Stimulated activated CD4-positive, alpha-beta T cell treated with anti-CD3 and anti-CD28 coated beads, Interleukin-1b, Interleukin-23, amount 100 ng/mL, for 1 hour (primary cell): ENCODE measurements at places on chromosomes 13 and 19.

- DNase-seq: no peak
Observed at GRCh38 chr13:36193151-36193855, 21.1 kb downstream of the SOHLH2 start.

DNA sequence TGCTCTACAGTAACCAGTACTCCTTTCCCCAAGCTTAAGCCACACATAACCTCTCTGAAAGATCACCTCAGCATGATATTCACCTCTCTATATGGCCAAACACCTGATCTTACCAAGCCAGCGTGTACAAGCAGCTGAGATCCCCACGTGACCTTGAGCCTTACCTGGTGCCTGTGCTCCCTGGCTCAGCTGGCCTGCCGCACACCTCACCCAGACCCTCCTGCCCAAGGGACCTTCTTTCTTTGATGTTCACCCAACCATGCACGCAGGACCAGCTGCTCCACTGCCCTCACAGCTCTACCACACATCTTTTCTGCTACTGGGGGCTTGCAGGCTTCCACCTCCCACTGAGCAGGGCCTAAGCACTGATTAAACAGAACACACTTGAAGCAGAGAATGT lies 9.0 kb downstream of the DHRS12 start:
- no peak for DNase-seq

DNA sequence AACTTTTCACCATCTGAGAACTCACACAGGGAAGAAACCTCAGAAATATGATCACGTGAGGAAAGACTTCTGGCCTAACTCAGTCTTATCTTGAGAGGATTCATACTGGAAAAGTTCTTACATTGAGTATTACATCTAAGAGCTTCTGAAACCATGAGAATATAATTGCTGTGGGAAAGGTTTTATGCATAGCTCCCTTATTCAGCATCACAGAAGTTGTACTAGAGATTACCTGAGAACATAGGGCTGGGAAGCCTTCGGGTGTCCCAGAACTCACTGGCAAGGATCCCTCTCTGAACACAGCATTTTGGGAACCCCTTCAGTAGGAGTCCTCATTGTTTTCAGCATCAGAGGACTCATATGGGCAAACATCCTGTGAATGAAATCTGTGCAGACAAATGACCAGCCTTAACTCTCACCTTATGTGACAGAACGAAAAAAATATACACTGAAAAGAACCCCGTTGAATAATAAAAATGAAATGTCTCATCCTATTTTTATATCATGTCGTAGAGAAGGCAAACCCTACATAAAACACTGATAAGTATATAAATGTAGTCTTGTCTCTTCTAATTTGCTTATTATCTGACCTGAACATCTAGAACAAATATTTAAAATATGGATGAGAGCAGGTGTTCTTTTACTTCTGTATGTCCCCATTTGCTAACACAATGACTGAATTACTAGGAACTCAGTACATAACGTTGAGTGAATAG lies 14.2 kb downstream of the ZNF274 start:
- no peak for DNase-seq

- no peak for DNase-seq
Observed at GRCh38 chr13:99991828-99992775, 10.5 kb downstream of the ZIC2 start.

GRCh38 chr13:50220938-50221337 lies 205.7 kb downstream of the KCNRG start:
- DNase-seq: no peak

GRCh38 chr13:41188584-41188983 lies 5.8 kb downstream of the KBTBD7 start:
- no peak for DNase-seq

GRCh38 chr19:862581-863314 lies 3.3 kb downstream of the CFD start:
- peak; percentile 61 for DNase-seq

GRCh38 chr13:110319397-110319773 lies 12.3 kb downstream of the COL4A2 start:
- DNase-seq: no peak

DNA sequence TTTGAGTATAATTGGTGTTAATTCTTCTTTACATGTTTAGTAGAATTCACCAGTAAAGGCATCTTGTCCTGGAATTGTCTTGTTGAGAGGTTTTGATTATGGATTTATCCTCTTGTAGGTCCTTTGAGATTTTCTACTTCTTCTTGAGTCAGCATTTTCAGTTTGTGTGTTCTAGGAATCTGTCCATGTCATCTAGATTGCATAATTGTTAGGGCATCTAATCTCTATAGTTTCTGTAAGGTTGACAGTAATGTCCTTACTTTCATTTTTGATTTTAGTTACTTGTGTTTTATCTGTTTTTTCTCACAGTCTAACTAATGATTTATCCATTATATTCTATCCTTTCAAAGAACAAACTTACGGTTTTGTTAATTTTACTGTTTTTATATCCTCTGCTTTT lies 492.0 kb downstream of the FGF9 start:
- no peak for DNase-seq
